ENCODE measurements at places on chromosomes 3 and 15.

DNA sequence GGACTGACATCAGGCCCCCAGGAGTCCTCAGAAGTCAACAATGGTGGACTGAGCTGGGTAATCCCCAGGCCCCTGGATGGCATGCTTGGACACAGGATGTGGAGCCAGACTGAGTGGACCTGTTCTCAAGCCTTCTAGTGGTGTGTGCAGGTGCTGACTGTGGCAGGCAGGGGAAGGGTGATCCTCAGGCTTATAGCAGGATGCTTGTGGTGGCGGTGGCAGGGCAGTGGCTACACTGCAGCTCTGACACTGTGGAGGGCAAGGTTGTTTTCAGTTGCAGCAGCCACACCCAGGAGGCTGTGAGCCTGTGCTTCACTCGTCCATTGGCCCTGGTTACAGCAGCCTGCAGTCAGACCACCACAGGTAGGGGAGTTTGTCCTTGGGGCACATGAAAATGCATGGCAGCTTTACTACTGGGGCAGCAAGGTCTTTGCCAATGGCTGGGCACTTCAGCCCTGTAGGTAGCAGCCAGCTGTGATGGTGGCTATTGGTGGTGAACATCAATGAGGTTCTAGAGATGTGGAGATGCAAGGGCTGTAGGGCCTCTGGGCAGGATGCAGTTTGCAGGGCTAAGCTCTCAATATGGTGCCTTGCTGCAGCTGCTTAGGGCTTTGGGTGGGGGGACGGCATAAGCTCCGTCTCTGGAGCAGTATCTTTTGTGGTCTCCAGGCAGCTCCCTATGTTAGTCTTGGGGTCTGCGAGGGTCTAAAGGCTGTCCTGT, 17.5 kb upstream of the MYO5A start:
- DNase-seq: no peak

GRCh38 chr3:169969174-169970095, 2.8 kb downstream of the SEC62 start:
- DNase-seq: no peak

- DNase-seq: no peak
These were observed 255.5 kb downstream of the UACA start for GRCh38 chr15:70507772-70508371.

DNA sequence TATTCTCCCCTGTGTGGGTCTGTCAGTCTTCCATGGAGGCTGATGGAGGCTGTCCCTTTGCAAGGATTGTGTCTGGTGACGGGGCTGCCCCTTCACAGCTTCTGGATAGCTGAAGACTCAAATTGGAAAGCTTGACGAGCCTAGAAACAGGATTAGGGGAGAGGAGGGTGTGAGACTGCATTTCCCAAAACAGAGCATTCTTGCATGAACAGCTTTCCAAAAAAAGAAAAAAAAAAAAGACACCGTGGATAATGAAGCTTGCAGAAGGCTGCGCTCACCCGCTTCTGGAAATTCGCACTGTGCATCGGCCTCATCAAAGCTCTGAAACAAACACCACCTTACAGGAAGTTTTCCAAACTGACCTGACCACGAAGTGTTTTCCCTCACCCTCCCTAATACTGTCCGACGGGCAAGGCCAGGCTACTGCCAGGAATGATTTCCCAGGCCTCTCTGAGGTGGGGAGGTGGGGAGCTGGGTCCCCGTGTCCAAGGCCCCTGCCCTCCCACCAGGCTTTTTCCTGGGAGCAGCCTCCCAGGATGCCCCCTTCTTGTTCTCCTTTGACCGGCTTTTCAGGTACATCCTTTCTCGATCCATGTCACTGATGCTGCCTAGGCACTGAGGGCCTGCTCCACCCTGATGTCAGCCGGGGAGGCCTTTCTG, 24.9 kb upstream of the MUC4 start:
- DNase-seq: no peak

DNA sequence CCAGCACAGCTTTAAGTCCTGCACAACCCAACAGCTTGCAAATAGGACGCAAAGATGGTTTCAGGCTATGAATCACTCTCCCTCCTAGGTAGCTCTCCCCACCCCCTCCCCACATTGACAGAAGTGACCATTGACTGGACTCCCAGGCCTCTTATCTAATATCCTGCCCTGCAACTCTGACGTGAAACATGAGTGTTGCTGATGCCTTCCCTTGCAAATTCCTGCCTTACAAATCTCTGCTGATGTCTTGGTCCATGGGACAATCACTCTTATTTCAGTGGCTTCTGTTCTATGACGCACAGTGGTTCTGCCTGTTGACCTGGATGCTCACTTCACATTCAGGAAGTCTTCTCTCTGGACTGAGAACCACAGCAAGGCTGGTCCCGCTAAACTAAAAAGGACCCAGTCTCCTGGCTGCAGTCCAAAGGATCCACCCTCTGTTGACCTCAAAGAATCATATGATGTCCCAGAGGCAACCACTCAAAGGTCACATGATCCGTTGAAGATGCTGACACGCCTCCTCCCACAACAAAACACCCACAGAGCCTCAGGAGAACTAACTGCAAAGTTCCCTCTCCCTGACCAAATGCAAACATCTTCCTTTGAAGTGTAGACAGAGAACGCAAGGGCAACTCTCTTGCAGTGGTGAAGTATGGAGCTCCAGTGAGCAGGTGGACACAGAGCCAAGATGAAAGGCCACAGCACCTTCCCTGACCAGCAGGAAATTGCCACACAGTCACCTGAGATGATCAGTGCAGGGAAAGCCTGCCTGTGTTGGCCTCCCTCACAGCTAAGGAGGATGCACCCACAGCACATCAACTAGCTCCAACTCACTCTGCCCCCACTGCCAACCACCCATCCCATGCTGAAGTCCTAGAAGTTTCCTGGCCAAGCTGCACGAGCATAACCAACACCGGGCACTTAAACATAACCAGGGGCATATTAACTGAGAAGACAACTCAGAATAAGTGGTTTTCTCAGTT, 112.3 kb downstream of the ADAMTS17 start:
- DNase-seq: no peak

- no peak for DNase-seq
These were observed 109.5 kb downstream of the ST8SIA2 start for GRCh38 chr15:92502930-92503857.

GRCh38 chr15:91216000-91216399, 115.9 kb downstream of the SV2B start:
- DNase-seq: no peak

GRCh38 chr3:17577796-17578520, 164.5 kb downstream of the TBC1D5 start:
- no peak for DNase-seq

GRCh38 chr15:97929456-97930229, 30.9 kb upstream of the ARRDC4 start:
- DNase-seq: no peak

GRCh38 chr3:167198949-167199600, 181.0 kb downstream of the ZBBX start:
- no peak for DNase-seq

DNA sequence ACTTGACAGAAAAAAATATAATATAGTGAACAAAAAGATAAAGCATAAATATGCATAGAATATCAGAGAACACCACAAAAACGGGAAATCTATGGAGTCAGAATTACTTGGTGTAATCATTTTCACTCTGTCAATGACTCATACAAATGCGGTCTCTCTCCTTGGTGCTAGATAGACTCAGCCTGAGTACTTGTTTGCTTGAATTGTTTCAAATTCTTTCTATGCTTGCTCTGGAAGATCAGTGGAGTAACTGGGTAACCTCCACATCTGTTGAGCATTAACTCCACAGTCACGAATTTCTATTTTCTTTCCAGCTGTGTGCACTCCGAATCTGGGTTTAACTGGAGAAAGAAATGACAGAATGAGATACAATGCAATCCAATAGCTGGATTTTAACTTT, 760.4 kb downstream of the ZPLD1 start:
- no peak for DNase-seq

DNA sequence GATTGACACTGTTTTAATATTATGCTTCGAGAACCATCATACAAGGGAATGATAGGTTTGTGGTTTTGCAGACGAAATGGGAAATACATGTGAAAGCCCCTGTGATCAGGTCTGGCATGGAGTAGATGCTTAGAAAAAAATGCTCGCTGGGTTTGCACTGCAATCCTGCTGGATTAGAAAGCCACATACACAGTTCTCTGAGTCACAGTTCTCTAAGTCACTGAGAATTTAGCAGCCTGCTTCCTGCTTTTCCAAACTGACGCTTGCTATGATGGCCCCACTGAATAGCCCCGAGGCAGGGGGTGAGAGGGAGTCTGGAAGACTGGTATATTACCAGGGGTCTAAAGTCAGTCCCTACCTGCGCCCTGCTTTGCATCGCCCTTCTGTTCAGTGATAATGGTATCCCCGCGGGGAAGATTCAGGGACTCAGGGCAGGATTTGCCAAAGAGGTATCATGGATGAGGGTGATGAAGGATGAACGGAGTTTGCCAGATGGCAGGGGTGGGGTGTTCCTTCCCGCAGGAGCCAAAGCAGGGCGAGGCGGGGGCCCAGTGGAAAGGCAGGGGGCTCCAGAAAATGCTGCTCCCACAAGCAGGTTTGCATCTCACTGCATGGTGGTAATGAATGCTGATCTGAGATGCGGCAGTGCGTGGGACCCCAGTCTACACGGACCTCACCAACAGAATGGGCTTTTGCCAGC, 82.3 kb downstream of the IQSEC1 start:
- DNase-seq: no peak

Data from stimulated activated CD8-positive, alpha-beta memory T cell treated with anti-CD3 and anti-CD28 coated beads, Interleukin-7, amount 100 ng/mL, for 1 hour (primary cell).